ENCODE measurements at places on chromosomes 2 and 18.

DNA sequence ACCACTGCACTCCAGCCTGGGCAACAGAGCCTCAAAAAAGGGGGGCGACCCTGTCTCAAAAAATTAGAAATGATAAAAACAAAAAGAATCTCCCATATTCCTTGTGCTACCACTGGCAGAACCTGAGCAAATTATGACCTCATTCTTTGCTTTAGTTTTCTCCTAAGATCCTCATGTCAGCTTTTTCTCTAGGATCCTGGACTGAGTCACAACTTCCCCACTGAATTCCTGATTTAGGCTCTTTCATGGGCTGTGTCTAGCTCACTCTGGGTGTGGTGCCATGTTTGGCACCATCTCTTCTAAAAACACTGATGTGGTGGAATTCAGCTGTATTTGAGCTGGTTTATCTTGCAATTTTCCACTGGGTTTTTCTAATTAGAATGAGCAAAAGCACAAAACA lies 37.1 kb downstream of the EXOC6B start:
- no peak for DNase-seq

DNA sequence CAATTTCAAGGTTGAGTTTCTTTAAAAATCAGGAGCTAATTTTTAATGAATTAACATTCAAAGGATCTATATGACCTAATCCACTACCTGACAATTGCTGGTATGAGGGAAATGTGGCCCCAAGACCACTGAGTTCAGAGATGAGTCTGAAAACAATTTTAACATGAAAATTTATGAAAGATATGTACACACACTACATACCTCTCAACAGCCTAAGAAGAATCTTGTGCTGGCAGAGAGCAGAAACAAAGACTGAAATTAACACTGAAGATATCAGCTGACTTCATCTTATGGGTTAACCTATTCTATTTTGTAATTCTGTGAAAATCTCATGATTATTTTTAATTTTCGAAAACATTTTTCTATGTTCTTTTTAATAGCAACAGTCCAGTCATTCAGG lies 1.7 kb downstream of the FAP start:
- DNase-seq, result no peak

DNA sequence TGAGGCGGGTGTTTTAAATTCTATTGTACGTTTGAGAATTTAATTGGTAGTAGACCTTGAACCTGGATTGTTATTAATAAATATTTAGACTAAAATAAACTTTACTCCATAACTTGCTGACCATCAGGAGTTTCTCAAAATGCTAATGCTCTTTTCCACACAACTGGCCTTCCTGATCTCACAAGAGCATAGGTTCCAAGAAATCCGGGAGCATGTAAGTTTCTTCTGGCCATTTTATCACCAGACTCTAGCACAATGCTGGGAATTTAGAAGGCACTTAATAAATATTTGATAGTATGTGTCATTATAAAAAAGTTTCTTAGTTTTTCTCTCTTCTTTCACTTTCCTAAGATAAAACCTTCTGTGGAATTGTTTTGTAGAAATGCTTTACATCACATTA lies 2047.1 kb downstream of the SUCLG1 start:
- DNase-seq, result no peak

DNA sequence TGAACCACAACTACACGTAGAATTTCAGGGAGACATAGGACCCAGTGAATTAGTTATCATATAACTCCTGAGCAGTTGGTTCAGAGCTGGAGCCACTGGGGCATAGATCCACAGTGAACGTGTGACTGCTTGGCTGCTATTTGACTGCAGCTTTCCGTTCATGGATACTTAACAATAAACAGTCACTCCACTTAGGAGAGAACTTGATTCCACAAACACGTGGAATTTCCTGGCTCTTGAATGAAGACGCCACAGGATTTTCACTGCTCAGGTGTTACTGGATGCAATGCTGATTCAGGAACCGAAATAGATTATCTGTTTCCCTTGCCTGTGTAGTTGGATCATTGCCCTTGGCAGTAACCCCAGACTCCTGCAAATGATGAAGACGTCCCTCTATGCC lies 679.1 kb upstream of the ZEB2 start:
- DNase-seq, result no peak

DNA sequence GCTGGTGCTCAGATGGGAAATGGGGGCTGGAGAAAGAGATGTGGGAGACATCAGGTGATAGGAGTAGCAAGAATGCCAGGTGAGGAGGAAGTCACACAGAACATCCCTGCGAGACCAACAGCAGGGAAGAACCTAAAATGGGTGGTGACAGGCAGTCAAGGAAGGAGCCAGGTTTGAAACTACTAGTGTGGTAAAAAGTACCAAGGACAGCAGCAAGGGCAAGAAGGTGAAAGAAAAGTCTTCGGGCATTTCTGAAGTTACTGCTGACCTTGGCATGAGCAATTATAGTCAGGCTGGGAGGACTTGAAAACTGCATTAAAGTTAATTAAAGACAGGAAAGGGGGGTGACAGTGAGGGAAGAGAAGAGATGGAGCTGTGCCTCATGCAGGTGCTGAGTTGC lies 410.4 kb downstream of the RAD51AP2 start:
- no peak for DNase-seq

DNA sequence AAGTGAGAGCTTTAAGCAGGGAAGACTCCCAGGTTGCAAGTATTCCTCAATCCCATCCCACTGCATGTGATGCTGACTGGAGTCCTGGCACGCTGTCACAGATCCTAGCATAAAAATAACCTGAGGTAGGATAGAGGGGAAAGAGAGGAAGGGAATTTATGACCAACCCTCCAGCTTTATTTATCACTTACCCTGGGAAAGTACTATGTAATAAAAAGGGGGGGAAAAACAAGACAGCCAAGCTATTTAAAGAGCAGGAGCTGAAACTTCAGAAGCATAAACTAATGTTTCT lies 122.2 kb downstream of the SLC8A1 start:
- DNase-seq, result no peak

DNA sequence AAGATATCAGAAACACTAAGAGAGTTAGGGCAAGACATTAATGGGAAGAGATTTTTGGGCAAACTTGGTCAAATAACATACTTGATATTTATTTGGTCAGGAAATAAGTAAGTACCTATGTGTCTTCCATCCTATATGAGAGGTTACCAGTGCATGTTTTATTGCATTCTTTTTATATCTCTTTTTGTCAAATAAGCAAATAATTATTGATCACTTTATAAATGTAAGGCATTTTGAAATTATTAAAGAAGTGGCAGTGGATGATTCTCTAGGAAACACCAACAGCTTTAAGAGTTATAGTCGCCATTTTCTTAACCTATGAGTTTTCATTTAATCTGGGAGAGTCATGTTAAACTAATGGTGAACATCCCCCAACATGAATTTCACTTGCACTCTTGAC lies 453.3 kb downstream of the MEIS1 start:
- no peak for DNase-seq

GRCh38 chr2:159030674-159031380 lies 62.4 kb downstream of the TANC1 start:
- no peak for DNase-seq

GRCh38 chr2:6674381-6674780 lies 191.3 kb downstream of the CMPK2 start:
- no peak for DNase-seq

- no peak for DNase-seq
These were observed 55.1 kb downstream of the CFAP221 start for GRCh38 chr2:119599384-119599783.

- no peak for DNase-seq
These were observed 26.2 kb downstream of the ADI1 start for GRCh38 chr2:3492951-3493614.

DNA sequence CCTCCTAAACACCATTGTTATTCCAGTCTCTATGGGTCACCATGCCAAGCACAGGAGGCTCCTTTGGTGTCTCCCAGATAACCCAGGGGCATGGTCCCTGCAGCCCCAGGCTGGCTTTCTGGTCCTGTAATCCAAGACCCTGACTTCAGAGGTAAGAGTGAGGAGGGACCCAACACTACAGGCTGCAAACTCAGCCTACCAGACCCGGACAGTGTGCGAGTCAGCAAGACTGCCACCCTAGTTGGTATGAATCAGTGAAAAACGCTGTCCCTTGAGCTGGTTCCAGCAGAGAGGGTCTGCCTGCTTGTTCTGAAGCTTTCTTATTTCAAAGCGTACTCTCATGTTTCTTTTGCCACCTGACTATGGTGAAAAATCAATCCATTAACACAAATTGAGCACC lies 47.6 kb upstream of the ZFP36L2 start:
- no peak for DNase-seq

GRCh38 chr2:137500599-137500998 lies 463.7 kb upstream of the HNMT start:
- DNase-seq, result no peak

DNA sequence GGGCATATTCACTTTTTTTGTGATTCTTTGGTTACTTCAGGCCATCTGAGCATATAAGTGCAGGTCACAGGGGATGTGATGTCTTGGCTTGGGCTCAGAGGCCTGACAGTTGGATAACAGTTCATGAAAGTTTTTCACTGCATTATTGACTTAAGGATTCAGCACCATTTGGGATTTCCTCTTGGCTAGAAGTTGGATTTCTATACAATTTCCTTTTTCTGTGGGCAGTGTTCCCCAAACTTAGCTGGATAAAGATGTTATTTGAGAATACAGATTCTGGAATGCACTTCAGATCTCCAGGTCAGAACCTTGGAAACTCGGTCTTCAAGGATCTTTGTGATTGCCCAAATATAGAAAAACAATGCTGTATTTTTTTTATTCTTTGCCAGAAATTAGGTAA lies 78.0 kb downstream of the GALNT3 start:
- no peak for DNase-seq

- no peak for DNase-seq
These were observed 7.9 kb downstream of the CTLA4 start for GRCh38 chr2:203875471-203875870.

- no peak for DNase-seq
These were observed 479.4 kb upstream of the ZEB2 start for GRCh38 chr2:144999071-144999875.

DNA sequence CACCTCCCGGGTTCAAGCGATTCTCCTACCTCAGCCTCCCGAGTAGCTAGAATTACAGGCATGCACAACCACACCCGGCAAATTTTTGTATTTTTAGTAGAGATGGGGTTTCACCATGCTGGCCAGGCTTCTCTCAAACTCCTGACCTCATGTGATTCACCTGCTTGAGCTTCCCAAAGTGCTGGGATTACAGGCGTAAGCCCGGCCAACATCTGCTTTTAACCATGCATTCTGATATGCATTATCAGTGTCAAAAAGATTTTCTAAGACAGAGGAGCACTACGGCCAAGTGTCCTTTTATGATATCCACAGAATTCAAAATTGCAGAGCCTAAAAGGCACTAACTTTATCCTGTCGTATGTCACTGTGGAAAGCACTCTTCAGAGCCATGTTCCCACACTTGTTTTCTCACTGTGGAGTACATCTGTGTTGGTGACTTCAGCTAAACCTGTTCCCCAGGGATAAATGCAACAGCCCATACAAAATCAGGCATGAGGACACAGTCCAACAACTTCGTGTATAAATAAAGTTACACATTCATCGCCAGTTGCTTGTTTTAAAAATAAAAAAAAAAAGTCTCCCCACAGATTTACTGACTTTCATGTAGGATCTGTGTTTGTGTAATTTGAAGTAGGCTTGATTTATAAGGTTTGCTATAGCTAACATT lies 56.4 kb downstream of the STK25 start:
- no peak for DNase-seq

DNA sequence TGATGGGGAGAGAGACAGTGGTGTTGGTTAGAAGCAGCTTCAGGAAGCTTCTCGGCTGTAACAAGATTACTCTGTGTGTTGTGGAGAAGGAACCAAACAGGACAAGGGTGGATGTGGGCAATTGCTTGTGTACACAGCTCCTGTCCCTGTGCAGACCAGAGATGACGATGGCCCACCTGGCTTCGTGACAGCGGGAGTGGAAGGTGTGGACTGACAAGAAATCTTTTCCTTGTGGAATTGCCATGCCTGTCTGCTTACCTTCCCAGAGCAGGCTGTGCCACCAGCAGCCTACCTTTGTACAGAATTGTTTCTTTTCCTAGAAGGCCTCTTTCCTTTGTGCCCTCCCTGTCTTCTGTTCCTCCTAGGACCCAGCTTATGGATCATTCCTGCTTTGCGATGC lies 93.8 kb downstream of the ITGB1BP1 start:
- DNase-seq, result no peak

DNA sequence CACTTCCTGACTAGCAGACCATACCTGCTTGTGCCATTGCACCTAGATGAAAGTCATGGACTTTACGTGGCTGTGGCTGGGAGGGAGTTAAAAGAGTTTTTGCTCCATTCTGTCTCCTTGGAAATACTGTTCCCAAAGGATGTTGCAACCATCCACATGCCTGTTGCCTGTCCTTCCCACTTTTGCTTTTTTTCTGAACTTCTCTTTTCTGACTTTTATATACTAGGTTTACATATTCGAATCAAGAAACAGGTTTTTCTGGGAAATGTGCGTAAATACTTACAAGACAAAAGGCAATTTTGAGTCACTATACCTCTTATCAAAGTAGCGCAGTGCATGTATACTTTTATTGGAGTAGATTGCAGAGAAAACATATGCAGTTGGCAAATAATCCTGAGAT lies 244.8 kb downstream of the PRKCE start:
- no peak for DNase-seq

DNA sequence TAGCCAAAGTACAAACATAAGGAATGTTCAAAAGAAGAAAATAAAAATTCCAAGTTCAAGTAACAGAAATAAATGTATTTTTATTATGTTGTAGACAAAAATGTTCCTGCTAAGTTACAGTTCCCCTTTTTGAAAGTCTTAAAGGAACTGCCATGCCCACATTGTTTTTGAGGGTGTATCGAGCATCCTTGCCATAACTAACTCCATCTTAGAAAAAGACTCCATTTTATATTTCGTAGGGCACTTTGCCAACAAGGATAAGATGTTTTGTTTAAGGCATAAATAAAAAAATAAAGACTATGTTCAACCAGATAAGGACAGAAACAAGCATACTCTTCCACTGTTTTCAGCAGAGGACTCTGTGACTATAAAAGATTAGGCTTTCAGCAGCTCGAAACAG lies 67.3 kb downstream of the TMEM237 start:
- DNase-seq, result no peak

DNA sequence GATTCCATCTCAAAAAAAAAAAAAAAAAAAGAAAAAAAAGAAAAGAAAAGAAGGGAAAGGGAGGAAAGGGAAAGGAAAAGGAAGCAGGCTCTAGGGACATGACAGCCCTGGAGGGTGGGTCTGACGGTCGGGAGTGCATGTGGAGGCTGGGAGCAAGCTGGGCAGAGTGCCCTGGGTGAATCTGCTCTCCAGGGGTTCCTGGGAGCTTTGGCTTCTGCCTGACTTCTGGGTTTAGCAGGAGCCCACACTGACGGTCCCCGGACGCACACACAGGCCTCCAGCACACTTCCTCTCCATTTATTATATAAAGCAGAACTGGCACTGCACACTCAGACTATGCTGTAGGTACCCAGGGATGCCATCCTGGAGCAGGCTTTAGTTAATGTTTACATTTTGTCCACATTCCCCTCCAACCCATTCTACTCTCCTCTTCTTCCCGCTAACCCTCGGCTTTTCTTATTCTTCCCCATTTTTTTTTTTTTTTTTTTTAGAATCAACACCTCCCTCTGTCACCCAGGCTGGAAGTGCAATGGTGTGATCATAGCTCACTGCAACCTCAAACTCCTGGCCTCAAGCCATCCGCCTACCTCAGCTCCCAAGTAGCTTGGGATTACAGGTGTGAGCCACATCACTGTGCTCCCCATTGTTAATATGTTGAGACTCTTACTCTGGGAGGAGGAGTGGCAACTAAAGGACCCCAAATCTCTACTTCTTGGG lies 151.1 kb upstream of the SLC1A4 start:
- no peak for DNase-seq

Data from esophagus squamous epithelium (tissue), 5 donors.